ENCODE measurements at places on chromosomes 7 and 10. TPM values are rescaled to one million over a fixed set of nuclear protein-coding genes. Genes with fewer than 3 reads are reported as not detected.

Gene AHR
- total RNA-seq = 110 TPM

Gene HMX3
- total RNA-seq = not detected

Gene ARHGAP22
- 18.9 TPM for total RNA-seq

Gene SLC26A4
- 1.6 TPM for total RNA-seq

Gene PITX3
- not detected for total RNA-seq

Gene IFIT1B
- 0.37 TPM for total RNA-seq

Gene PON1
- not detected for total RNA-seq

Gene GJC3
- not detected for total RNA-seq

Gene ADARB2
- not detected for total RNA-seq

Gene ADCY1
- 4.0 TPM for total RNA-seq

Gene OPN4
- total RNA-seq = not detected

Gene TMEM225B
- total RNA-seq = 0.20 TPM

Gene VWDE
- 4.4 TPM for total RNA-seq

Gene PAPSS2
- total RNA-seq = 69.1 TPM

Measured in M059J (cell line).